ENCODE measurements at places on chromosomes 13 and 19.

GRCh38 chr13:109918179-109918711 is 131.9 kb upstream of the IRS2 start:
- DNase-seq: no peak

- no peak for DNase-seq
Measured at GRCh38 chr19:29672933-29673336, 7.7 kb downstream of the PLEKHF1 start.

- DNase-seq: no peak
Measured at GRCh38 chr19:18460900-18461299, 23.0 kb upstream of the ISYNA1 start.

- no peak for DNase-seq
Measured at GRCh38 chr13:24288870-24289269, 20.5 kb upstream of the C1QTNF9 start.

GRCh38 chr19:7113233-7113632 is 43.7 kb downstream of the ZNF557 start:
- DNase-seq: no peak

- no peak for DNase-seq
Measured at GRCh38 chr13:51240958-51241357, 18.8 kb downstream of the FAM124A start.

- no peak for DNase-seq
Measured at GRCh38 chr13:61477619-61478018, 62.0 kb upstream of the PCDH20 start.

Data from left forelimb (tissue), 1 donor.